HuH-7.5 (cell line): ENCODE measurements at places on chromosomes 7 and 10.

DNA sequence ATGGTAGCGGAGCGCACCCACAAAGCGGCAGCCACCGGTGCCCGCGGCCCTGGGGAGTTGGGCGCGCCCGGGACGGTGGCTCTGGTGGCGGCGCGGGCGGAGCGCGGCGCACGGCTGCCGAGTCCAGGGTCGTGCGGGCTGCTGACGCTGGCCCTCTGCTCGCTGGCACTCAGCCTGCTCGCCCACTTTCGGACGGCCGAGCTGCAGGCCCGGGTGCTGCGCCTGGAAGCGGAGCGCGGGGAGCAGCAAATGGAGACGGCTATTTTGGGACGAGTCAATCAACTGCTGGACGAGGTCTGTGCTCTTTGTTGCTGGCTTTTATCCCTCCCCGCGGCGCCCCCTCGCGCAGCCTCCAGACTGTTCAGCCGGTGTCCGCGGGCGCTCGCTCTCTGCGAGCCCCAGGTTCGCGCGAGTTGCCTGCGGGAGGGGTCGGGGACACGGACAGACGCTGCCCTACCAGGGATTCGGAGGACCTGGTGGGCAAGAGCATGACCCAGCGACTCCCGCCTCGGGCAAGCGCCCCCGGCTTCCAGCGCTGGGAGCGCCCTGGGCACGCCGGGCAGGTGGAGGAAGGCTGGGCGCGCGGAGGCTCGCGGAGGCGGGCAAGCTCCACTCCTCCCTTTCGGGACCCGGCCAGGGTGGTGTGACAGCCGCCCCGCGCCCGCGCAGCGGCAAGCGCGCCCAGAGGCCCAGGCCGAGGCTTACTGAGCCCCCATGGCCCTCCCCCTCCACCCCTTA is 887 bp downstream of the COL13A1 start:
- no peak for DNase-seq

- peak; percentile 47 for DNase-seq
Observed at GRCh38 chr7:39623732-39624441, 515 bp downstream of the RALA start.

GRCh38 chr7:32059289-32060011 is 10.8 kb downstream of the PDE1C start:
- no peak for DNase-seq

- no peak for DNase-seq
Observed at GRCh38 chr7:49486974-49487829, 286.2 kb upstream of the VWC2 start.

GRCh38 chr7:117872561-117873309 is 506 bp downstream of the CTTNBP2 start:
- DNase-seq = peak; percentile 38

- DNase-seq = no peak
Observed at GRCh38 chr7:66313886-66314568, 108.9 kb downstream of the TPST1 start.

- no peak for DNase-seq
Observed at GRCh38 chr10:114499630-114500190, 95.4 kb upstream of the AFAP1L2 start.

GRCh38 chr7:91293840-91294239 is 29.6 kb downstream of the FZD1 start:
- DNase-seq = no peak

- DNase-seq = no peak
Observed at GRCh38 chr10:279655-280054, 144.4 kb downstream of the ZMYND11 start.

DNA sequence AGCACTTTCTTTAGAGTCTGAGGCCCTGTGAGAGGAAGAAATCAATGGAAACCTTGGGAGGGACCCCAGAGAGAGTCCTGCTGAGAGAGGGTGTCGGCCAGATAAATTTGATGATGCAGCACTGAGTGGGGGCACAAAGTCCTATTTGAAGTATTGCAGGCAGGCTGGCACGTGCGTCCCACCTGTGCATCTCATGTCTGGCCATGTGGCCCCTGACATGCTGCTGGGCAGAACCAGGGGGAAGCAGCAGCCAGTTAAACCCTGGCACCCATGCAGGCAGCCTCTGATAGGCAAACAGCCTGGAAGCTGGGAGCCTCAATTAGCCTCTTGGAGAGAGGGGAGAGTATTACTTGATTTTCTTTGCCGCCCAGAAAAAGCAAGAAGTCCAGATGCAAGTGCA is 180.9 kb downstream of the PLXNA4 start:
- DNase-seq = no peak

DNA sequence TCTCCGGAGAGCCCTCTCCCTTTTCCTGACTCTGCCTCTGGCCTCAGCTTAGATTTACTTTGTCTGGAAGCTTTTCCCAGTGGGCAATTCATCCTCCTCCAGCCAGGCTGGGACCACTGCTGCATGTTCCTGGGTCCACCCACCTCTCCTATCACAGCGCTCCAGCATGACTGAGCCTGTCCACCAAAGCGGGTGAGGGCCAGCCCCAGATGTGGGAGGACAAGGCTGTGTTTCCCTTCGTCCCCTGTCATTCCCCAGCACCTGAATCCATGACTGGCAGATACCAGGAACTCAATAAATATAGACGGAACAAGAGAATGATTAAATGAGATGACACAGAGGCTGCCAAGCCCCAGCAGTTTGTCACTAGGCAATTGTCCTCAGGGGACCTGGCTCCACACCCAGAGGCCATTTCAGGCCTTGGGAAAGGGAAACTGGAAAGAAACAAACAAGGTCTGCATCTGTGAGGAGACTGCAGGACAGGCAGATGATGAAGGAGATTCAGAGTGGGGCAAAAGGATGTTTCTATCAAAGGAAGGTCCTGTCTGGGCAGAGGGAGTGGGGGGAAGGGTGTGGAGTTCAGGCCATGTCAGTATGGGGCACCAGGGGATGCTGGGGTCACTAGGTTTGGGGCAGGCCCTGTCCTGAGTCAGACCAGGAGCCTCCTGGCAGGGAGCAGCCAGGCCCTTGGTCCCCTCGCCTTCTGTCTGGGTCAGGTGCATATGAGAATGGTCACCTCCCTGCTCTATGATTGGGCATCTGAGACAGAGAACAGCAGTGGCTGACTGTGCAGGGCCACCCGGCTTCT is 576.4 kb downstream of the GRID1 start:
- no peak for DNase-seq

GRCh38 chr10:8705415-8705814 is 650.9 kb downstream of the GATA3 start:
- no peak for DNase-seq

DNA sequence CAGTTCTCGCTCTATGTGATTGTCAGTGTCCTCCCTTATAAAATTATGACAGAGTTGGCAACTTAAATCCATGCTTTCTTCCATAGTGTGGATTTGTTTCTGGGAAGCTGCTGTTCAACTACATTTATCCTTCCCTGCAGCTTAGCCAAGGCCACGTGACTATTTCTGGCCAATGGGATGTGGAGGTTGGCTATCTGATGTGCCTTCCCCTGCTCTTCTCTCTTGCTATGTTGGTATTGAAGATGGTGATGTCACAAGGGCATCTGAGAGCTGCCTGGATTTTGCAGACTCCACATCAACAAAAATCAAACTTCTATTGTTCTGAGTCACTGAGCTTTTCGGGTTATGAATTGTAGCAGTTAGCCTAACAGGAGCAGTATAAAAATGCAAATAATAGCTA is 164.9 kb upstream of the RHOBTB1 start:
- DNase-seq = no peak

DNA sequence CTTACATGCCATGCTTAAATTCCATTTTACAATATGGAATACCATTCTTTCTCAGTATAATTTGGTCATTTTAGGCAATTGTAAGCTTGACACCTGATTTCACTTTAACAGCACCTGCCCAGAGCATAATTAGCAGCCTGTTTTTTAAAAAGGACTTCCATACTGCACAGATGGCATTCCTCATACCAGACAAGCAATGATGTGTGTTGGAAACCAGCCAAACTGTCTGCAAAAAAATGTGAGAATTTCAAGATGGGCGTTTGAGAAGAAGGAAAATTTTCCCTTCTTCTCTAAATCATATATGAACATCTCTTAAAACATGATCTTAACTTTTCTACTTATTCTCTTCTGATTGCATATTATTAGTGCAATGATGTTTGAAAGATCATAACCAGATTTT is 40.4 kb upstream of the AGMO start:
- DNase-seq = no peak

GRCh38 chr7:123867225-123867624 is 22.3 kb downstream of the HYAL4 start:
- DNase-seq = no peak

DNA sequence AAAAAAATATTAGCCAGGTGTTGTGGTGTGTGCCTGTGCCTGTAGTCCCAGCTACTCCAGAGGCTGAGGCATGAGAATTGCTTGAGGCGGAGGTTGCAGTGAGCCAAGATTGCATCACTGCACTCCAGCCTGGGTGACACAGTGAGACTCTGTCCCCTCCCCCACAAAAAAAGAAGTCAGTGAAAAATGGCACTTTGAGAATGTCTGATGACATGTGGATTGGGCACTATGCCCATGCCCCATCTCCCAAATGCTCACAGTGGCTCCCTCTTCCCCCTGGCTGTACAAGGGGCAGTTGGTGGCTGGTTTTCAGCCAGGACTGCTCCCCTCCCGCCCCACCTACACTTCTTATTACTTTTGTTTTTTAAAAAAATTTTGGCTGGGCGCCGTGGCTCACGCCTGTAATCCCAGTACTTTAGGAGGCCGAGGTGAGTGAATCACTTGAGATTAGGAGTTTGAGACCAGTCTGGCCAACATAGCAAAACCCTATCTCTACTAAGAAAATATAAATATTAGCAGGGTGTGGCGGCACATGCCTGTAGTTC is 26.1 kb downstream of the IL15RA start:
- no peak for DNase-seq

DNA sequence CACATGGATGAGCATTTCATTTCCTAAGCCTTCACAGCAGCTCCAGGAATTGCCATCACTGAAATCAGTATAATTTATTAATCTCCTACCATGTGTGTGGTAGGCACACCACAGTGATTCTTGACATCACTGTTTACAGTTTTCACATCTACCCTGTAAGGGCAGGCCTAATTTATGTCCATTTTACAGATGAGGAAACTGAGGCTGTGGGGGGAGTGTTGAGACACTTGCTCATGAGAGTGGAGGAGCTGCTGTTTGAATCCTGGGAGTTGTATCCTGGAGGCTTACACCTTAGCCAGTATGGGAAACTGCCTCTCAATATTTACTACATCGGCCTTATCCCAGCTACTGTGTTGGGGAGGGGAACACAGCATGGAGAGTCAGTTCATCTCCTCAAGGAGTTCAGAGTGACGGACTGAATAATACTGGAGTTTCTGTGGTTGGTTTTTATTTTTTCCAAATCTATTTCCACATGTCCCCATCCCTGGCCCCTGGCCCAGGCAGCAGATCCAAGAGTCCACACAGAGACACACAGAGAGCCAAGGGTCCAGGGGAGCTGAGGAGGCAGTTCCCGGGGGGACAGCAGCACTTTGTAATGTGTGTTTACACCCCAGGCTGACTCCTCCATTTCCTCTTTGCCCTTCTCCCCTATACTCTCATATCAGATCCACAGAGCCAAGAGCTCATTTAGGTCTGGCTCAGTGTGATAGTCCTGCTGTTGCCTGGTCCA is 13.2 kb downstream of the UBTD1 start:
- DNase-seq = no peak

- no peak for DNase-seq
Observed at GRCh38 chr7:129799350-129799955, 153.3 kb downstream of the UBE2H start.

DNA sequence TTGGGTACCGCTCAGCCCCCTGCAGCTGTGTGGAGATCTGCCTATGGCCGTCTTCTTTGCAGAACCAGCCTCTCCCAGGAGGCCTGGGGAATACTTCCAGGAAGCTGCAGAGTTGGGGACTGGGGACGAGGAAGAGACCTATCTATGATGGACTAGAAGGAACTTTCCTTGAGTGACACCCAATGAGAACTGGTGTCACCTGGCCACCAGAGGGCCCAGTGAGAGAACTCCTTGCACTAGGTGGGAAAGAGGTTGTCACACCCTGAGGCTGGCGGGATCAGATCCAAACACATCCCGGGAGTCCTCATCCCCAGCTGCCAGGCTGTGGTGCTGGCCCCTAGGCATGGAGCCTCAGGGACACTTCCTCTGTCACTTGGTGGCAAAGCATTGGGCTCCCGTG is 4.9 kb upstream of the GRID2IP start:
- DNase-seq = peak; percentile 69

DNA sequence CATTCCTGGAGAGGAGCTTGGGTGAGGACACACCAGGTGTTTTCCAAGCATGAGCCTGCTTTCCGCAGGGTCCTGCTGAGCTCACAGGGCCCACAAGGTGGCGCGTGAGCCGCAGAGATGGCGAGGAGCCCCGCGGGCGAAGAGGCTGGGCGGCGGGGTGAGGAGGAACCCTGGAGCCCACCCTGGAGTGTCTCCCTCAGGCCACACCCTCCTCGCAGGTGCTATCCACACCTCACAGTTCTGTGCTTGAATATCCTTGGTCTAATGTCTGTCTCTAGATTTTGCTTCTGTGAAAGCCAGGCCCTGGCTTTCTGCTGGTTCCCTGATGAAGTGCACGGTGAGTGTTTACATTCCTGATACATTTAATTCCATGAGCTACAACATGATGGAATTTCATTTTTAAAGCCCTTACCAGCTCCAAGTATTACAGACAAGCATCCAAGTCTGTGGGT is 433.6 kb downstream of the ACTR3B start:
- DNase-seq = peak; percentile 28

- no peak for DNase-seq
Observed at GRCh38 chr7:151366880-151367222, 25.2 kb downstream of the NUB1 start.

DNA sequence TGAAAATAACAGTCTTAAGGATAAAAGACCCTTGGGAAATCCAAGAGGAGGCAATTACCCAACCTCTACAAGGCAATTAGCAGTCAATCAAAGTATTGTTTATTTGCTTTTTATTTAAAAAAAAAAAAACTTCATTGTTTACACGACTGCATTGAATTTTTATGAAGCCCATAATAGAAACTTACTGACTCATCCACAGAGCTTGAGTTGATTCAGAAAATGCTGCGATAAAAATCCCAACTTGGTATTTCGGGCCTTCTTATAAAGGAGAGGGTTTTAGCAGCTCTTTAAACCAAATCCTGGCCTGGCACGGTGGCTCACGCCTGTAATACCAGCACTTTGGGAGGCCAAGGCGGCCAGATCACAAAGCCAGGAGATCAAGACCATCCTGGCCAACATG is 69.2 kb upstream of the PALS2 start:
- no peak for DNase-seq

DNA sequence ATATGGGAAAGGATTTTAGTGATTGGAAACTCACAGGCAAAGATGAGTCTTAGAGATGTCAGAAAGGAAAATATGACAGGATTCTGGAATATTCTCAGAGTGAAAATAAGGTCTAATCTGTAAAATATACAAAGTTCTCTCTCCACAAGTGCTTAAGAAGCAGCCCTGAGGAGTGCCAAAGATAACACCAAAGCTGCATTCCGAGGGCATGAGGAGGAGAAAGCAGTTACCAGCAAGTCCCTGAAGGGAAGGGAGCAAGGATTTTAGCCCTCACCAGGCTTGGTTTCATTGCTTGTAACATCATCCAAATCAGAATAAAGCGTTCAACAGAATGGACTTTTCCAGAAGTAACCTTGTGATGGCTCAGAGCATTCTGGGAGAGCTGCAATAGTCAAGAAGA is 31.4 kb upstream of the DLX6 start:
- no peak for DNase-seq
